ENCODE measurements at places on chromosomes 13 and 19.

GRCh38 chr13:95607366-95607765 lies 37.1 kb downstream of the DZIP1 start:
- DNase-seq = no peak

GRCh38 chr19:34576292-34576691 lies 94.7 kb downstream of the WTIP start:
- no peak for DNase-seq

DNA sequence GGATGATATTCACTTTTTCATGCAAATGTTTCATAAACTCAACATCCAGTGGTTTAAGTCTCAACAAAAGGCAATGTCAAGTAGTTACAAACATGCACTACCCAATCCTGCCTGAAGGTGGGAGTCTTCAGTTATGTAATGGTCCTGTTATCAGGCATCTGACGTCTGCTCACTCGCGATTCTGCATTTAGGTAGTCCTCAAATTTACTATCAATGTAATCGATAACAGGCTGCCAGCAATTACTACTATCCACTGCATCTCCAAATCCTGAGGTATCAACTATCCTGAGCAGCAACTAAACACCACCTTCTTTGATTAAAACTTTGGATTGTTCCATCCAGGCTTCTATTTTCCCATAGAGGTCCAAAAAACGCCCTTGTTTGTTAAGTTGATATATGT lies 51.2 kb downstream of the NLRP12 start:
- DNase-seq = no peak

GRCh38 chr13:74715718-74716117 lies 581.5 kb upstream of the KLF12 start:
- no peak for DNase-seq

DNA sequence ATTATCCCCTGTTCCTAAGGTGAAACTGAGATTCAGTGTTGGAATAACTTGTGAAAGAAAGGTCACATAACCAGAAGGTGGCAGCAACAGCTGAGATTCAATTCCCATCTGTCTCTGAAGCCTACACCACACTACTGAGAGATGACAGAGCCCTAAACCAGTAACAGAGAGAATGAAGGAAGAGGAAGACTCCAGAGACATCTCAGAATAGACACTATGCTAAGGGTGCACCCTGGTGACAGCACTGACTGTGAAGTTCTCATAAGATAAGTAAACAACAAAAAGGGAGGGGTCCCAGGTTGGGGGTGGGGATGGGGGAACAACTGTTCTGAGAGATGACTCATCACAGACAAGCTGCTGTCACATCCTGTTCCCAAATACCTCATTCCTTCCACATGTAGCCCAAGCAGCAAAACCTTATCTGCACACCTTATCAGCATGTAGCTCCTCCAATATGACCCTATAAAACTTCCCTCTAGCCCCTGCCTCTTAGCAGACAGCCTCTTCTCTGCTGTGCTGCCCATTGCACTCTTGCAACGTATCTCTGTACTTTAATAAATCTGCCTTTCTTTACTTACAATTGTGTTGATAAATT lies 46.5 kb downstream of the UTP14C start:
- DNase-seq = no peak

- no peak for DNase-seq
These were observed 179.8 kb downstream of the TBC1D4 start for GRCh38 chr13:75302071-75302698.

DNA sequence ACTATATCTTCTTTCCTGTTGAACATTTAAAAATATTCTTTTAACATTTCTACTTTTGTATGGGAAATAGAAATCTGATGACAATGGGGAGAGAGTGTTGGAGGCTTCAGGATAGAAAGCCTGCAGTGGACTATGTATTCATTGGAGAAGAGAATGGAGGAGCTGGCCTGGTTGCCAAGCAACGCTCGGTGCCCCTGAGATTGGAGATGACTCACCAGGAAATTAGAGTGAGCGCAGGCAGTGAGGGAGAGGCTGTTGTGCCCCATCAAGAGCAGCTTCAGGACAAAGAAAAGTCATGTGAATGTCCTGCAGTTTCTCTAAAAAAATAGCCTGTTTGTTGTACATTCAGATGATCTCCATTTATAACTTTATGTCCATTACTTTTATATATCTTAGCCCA lies 48.7 kb upstream of the ZNF835 start:
- no peak for DNase-seq

- no peak for DNase-seq
These were observed 22.1 kb upstream of the GGACT start for GRCh38 chr13:100610391-100611347.

DNA sequence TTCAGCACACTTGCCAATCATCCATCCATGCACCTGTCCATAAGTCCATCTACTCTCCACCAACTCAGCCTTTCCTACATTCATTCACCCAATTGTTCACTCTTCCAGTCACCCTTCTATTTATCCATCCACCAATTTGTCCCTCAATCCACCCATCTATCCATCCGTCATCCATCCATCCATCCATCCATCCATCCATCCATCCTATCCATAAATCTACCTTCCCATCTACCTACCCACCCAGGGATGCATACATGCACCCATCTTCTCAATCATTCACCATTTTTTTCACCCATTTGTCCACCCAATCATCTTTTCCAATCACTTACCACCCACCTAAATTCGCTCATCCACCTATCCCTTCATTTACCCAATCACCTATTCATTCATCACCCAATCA lies 14.6 kb upstream of the CEACAM20 start:
- no peak for DNase-seq

DNA sequence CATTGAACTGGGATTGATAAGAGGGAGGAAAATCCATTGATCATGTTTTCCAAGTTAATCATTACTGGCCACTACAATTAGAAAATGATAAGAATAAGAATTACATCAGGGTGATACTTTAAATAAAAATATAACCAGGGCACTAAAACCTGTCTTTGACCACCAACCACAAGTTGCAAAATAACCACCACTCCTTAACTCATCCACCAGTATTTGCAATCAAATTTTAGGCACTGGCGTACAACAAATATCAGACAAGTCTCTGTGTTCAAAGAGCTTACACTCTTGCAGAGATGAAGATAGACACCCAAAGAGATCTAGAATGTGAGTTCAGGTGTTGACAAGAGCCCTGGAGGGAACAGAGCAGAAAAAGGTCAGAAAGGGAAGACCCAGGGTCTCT lies 514 bp downstream of the CEACAM3 start:
- DNase-seq = no peak

- no peak for DNase-seq
These were observed 12.5 kb downstream of the SAFB start for GRCh38 chr19:5635427-5635826.

- no peak for DNase-seq
These were observed 41.5 kb downstream of the ZNF682 start for GRCh38 chr19:19997656-19998268.

DNA sequence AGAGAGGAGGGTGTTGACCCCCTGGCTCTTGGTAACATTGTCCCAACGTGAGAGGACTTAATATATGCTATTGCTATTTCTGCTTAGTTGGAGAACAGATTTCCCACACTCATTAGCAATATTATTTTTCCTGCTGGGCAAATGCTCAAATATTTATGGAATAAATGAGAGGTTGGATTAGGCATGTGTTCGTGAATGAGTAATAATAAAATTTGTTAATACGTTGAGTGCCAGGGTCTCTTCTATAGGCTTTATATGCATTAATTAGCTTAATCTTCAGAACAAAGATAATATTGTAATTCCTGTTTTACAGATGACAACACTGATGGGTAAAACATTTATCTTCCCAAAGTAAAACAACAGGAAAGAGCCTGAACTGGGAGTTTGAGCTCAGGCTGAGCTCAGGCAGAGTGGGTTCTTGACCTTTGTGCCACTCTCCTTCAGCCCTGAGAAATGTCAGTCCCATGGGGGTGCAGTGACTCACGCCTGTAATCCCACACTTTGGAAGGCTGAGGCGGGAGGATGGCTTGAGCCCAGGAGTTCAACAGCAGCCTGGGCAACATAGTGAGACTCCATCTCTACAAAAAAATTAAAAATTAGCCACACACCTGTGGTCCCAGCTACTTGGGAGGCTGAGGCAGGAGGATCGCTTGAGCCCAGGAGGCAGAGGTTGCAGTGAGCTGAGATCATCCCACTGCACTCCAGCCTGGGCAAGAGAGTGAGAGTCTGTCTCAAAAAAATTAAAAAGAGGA lies 1.2 kb downstream of the ZNF233 start:
- DNase-seq = no peak

DNA sequence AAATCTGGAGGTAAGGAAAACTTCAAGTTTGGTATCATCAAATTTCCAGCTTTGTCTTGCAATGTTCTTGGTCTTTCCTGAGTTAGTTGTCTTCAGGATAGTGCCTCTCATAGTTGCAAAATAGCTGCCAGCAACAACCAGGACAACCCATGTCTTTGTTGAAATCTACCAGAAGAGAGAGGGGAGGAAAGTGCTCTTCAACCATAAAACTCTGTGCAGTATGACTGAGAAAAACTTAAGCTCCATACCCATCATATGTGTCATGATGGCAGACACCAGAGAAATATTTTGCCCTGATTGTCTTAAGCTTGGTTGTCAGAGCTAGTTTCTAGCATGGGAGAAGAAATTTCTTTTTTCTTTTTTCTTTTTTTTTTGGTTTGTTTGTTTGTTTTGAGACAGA lies 103.3 kb downstream of the SPRY2 start:
- DNase-seq = no peak

DNA sequence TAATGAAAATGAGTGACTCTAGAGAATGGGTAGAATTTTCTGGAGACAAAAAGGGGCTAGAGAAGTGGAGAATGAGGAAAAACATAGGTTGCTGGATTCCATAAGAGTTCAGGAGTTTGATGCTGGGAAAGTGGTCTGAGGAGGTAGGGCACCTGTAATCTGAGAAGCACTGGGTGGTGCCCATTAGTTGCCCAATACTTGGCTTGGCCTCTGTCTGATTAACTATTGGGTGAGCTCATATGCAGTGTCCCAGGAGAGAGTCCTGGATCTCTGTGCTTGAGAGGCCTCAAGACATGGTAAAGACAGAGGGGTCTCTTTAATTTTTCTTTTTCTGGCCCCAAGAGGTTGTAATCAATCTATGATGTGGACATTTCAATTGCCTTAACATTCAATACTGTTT lies 390.1 kb downstream of the TDRD3 start:
- DNase-seq = no peak

GRCh38 chr13:28282451-28282850 lies 144.1 kb downstream of the PAN3 start:
- no peak for DNase-seq

GRCh38 chr19:2610637-2611482 lies 91.6 kb downstream of the GNG7 start:
- DNase-seq = peak; percentile 73

- DNase-seq = no peak
These were observed 81.2 kb upstream of the GPR183 start for GRCh38 chr13:99388334-99388923.

DNA sequence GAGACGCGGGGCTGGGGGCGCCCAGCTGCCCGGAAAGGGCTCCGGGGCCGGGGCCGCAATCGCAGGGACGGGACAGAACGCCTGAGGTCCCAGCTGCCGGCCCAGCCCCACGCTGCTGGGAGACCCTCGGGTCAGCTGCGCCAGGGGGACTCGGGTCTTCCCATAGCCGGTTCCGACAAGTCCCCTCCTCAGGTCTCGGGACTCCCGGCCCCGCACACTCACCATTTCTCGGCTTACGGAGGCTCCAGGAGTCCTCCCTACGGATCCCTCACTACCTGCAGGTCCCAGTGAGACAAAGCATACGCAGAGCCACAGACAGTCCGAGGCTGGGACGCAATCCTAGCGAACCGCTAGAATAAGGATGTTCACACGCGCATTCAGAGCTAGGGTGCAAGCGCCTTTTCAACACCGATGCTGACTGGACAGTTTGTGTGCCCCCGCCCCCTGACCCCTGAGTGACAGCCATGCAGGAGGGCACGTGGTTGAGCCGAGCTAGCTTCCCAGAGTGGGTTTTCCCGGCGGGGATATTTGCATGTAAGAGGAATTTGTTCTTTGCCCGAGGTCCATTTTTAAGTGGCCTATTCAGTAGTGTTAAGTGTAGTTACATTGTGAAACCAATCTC lies 13.6 kb downstream of the ZNF490 start:
- DNase-seq = no peak

- DNase-seq = peak; percentile 91
These were observed 19.3 kb upstream of the ZNF888 start for GRCh38 chr19:52942386-52943133.

GRCh38 chr13:41543664-41544300 lies 86.4 kb downstream of the RGCC start:
- no peak for DNase-seq

- DNase-seq = no peak
These were observed 1.7 kb downstream of the SSC5D start for GRCh38 chr19:55489711-55490477.

- peak; percentile 94 for DNase-seq
These were observed 11.1 kb upstream of the ARRDC2 start for GRCh38 chr19:17996826-17997316.

DNA sequence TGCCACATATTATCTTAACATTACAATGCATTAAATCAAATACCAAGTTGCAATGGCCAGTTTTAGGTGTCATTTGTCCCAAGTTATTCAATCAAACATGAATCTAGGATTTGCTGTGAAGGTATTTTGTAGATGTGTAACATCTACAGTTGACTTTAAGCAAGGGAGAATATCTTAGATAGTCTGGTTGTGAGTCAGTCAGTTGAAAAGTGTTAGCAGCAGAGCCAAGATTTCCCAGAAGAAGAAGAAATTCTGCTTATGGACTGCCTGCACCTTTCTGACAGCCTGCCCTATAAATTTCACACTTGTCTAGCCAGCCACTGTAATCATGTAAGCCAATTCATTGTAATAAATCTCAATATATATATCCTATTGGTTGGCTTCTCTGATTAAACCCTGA lies 41.3 kb upstream of the INTS6 start:
- no peak for DNase-seq

GRCh38 chr13:111327730-111328573 lies 7.5 kb downstream of the TEX29 start:
- DNase-seq = no peak

GRCh38 chr13:73618275-73618865 lies 515.8 kb downstream of the KLF12 start:
- DNase-seq = no peak

GRCh38 chr19:32168606-32169005 lies 176.8 kb upstream of the ZNF507 start:
- DNase-seq = no peak

GRCh38 chr19:873561-874041 lies 14.1 kb downstream of the CFD start:
- no peak for DNase-seq

DNA sequence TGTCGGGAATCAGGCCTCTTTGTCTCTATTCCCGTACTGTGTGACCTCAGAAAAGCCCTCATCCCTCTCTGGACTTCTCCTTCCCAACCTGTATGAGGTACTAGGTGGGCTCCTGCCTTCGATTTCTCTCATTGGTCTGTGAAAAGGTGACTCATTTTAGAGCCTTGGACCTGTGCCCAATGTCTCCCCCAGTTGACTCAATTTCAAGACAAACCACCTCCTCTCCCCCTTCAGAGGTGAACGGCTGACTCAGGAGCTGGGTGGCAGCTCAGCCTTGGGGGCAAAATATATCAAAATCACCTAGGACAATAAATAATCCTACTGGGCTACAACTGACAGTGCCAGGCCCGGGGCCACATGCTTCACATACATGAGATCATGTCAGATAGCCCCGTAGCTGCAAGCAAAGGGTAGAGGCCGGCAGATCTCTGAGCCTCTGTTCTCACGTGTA lies 630 bp downstream of the COQ8B start:
- DNase-seq = peak; percentile 39

- no peak for DNase-seq
These were observed 2.5 kb upstream of the CILP2 start for GRCh38 chr19:19535311-19536191.
